ENCODE measurements at places on chromosomes 4 and X.
A peak's percentile ranks its signal among the peaks of the same experiment; 100 is the strongest.

DNA sequence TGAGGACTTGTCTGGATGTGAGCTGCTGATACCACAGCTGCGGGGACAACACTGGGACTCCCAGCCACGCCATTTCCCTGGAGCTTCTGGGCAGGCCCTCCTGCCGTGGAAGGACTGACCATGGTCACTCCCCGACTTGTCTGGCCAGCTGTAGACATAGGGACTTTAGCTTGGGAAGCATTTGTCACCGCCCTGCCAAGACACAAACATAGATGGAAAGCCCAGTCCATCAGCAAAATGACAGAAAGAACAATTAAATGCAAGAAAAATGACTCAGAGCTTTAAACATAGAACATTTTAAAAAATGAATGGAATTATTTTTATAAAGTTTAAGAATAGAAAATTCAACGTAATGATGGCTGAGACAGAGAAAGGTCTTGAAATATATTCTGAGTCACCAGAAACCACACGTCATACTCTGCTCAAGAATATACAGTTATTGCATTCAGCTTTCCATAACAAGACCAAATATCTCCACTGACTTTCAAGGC, 107.6 kb upstream of the CBR4 start:
- DNase-seq, result peak; percentile 77

- peak; percentile 53 for DNase-seq
Measured at GRCh38 chr4:102687373-102687981, 73.3 kb downstream of the MANBA start.

- no peak for DNase-seq
Measured at GRCh38 chrX:123749643-123750042, 16.8 kb upstream of the THOC2 start.

- peak; percentile 78 for DNase-seq
Measured at GRCh38 chrX:2401590-2402360, 99.0 kb downstream of the DHRSX start.

GRCh38 chr4:2484185-2484584, 15.3 kb downstream of the RNF4 start:
- DNase-seq, result no peak
